ENCODE measurements at places on chromosomes 6 and 20. TPM values are rescaled to one million over a fixed set of nuclear protein-coding genes. Genes with fewer than 3 reads are reported as not detected.

Gene CLDN20
- not detected for polyA plus RNA-seq

Gene EPPIN
- polyA plus RNA-seq: not detected

Gene DPPA5
- polyA plus RNA-seq: not detected

Gene RFX6
- not detected for polyA plus RNA-seq

Gene RIPOR3
- not detected for polyA plus RNA-seq

Gene IL20RA
- 0.01 TPM for polyA plus RNA-seq
